ENCODE measurements at places on chromosomes 6 and 20. TPM values are rescaled to one million over a fixed set of nuclear protein-coding genes. Genes with fewer than 3 reads are reported as not detected.

Gene BEND6
- total RNA-seq: 0.38 TPM

Gene NEU1
- total RNA-seq: 26.0 TPM

- H3K36me3 ChIP-seq: peaks cover 19% of the 10 kb centered on the region
- no peak overlapping the region for H3K27ac ChIP-seq
- no peak overlapping the region for H3K4me3 ChIP-seq
- H3K27me3 ChIP-seq: no peaks in the 10 kb centered on the region
- DNase-seq: no peak
These were observed 106.5 kb downstream of the ATP9A start for GRCh38 chr20:51661609-51662178.

GRCh38 chr6:100228437-100228833 is 234.4 kb upstream of the MCHR2 start:
- no peaks in the 10 kb centered on the region for H3K36me3 ChIP-seq
- no peak for DNase-seq
- peak overlapping the region; percentile 11 for H3K27ac ChIP-seq
- peaks cover 13% of the 10 kb centered on the region for H3K4me1 ChIP-seq
- H3K27me3 ChIP-seq: no peaks in the 10 kb centered on the region

GRCh38 chr6:115972679-115973078 is 88.0 kb downstream of the FRK start:
- no peaks in the 10 kb centered on the region for H3K36me3 ChIP-seq
- DNase-seq: no peak
- no peak overlapping the region for H3K4me3 ChIP-seq

GRCh38 chr20:37344506-37345338 is 1.2 kb upstream of the SRC start:
- no peaks in the 10 kb centered on the region for H3K36me3 ChIP-seq

GRCh38 chr6:121143476-121143875 is 190.8 kb downstream of the TBC1D32 start:
- no peak for DNase-seq
- no peaks in the 10 kb centered on the region for H3K27me3 ChIP-seq
- H3K4me3 ChIP-seq: no peak overlapping the region
- no peaks in the 10 kb centered on the region for H3K4me1 ChIP-seq

Gene MCCD1
- not detected for total RNA-seq
